Activated T-helper 2 cell treated with anti-CD3 and anti-CD28 coated beads, Interferon-gamma antibody, Interleukin-2, Interleukin-4, amounts not matched to agents 10 μg/mL and 5 μg/mL and 100 μg/mL, durations not matched to agents 14 hours and 24 hours and 36 hours (primary cell): ENCODE measurements at places on chromosomes 11 and 22.

- no peak for DNase-seq
These were observed 947.9 kb upstream of the CHORDC1 start for GRCh38 chr11:91170711-91171110.

DNA sequence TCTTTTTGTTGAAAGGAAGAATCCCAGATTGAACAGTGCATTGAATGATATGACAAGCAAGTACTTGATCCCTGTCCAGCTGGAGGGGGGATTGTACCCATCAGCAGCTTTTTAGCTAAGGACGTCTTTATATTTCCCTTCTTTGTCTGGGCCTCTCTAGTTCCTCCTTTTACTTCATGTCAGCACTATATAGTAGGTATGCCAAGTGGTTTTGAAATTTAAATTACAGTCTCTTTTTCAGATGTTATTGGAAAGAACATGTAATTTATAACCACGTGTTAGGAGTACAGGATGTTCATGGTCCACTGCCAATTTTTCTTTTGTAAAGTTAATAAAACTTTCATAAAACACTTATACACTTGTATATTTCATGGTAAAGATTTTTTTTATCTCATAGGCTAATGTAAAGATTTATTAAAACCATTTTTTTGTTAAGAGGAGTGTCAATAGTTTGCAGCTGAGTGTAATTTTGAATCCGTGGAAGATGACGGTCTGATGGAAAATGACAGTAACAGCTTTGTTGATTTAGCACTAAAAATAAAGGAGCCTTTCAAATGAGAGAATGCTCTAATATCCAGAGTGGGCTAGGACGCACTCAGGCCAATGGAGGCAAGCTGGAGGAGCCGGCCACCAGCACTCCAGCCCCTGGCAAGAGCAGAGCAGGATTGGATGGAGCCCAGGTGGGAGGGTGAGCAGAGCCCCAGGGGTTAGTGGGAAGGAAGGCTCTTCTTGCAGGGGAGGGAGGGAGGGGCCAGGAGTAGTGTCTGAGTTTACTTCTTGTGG lies 488.3 kb downstream of the INSC start:
- no peak for DNase-seq

DNA sequence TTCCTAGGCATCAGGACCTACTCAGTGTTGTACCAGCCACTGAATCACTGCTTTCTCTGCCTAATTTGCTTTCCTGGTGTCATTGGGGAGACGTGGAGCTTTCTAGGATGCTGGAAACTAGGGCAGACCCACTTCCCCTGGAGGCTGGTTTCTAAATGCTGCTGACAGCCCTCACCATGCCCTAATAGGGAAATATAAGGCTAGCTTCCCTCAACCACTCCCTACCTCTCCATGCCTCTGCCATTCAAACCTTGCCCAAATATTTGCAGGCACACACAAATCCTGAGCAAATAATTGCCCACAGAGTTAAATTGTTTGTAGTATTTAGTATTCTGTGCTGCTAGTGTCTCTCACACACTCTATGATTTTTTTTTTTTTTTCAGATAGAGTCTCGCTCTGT lies 310.2 kb downstream of the DDX10 start:
- DNase-seq = no peak

- no peak for DNase-seq
These were observed 119.2 kb downstream of the FEZ1 start for GRCh38 chr11:125376856-125377255.

- no peak for DNase-seq
These were observed 33.0 kb downstream of the FAM168A start for GRCh38 chr11:73564903-73565302.
